Heart right ventricle (tissue), 16 donors: ENCODE measurements at places on chromosomes 16 and 17. TPM values are rescaled to one million over a fixed set of nuclear protein-coding genes. Genes with fewer than 3 reads are reported as not detected.

DNA sequence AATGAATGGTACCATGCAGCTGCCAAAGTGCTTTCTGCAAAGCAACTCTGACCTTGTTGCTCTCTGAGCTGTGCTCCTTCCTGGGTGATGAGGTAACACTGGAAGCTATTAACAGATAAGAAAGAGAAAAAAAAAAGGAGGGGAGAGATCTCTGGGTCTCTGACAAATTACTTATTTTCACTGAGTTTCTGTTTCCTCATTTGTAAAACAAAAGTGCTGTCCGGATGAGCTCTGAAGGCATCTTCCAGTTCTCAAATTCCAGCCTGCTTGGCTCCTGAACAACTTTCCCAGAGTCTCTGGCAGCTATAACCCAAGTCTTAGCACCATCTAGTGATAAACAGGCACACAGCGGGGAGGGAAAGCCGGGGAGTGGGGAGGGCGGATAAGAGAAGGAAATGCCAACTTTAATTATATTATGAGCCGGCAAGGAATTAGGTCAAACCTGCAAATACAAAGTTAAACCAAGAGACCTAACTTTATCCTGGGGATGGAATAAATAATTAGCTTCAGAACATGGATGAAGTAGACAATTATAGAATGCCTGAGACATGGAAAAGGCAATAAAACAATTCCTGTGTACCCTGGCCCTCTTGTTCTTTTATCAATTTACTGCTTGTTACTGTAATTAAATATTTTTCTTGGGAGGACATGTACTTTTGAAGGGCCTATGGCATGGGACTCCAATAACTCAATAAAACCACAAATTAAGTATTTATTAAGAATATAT is 61.3 kb upstream of the KIFC3 start:
- DNase-seq, result peak; percentile 75

DNA sequence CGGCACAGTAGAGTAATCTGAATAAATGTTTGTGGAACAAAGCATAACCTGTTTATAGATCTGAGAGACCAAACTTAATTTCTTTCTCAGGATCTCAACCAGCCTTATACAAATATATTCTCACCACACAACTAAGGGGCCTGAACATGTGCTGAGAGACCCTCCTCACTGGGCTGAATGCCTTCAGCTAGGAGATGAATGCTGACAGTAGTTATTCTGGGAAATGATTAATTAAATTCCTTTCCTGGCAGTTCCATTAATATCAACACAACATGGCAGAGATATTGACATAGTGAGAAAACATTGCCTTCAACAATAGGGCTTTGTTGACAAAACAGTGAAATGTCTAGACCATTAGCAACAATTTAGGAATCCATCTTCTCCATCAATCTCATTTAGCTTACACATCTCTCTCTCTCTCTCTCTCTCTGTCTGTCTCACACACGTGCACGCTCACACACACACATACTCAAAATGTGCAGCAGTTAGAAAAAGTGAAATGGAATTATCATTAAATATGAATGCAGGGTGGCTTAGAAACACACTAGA is 780.8 kb upstream of the CDH8 start:
- DNase-seq, result no peak

DNA sequence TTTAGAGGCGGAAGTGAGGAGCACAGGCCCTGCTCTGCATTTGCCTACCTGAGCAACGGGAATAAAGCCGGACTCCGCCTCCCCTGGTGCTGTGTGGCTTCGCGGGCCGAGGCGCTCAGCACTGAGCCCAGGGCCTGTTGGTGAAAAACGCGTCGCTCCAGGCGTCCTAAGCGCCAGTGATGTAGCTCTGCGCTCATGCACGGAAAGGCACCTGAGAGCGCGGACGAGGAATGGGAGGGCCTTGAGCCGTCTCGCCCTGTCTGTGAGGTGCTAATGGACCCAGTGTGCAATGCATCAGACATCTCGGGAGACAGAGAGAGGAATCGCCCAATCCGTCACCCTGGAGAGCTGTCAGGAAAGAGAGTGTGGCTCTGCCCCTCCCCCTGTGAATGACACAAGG is 17.2 kb upstream of the ATP2A3 start:
- DNase-seq, result no peak

- no peak for DNase-seq
Measured at GRCh38 chr16:76343769-76344168, 66.6 kb downstream of the CNTNAP4 start.

GRCh38 chr17:17719199-17719940 is 38.1 kb downstream of the RAI1 start:
- no peak for DNase-seq

- no peak for DNase-seq
Measured at GRCh38 chr16:51150165-51150887, 744 bp downstream of the SALL1 start.

ASPA gene
- 0.34 TPM for total RNA-seq

DNA sequence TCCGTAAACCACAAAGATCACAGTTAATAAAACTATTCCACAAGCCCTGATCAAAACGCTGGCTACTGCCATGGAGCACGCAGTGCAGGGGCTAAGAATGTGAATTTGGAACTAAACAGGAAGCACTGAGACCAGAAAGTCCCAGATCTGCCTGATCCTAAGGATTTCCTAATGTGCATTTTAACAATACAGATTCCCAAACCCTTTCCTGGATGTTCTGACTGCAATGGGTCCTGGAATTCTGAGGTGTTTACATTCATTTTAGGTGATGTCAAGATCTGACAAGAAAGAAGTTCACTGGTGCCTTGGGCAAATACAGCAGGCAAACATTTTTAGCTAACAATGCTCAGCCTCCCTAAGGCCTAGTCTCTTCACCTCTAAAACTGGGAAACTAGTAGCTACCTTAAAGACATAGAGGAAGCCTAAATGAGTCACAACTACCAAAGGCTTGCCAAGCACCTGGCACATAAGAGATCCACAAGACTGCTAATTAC is 10.3 kb downstream of the NSMCE1 start:
- no peak for DNase-seq

SLC52A1 gene
- not detected for total RNA-seq

- no peak for DNase-seq
Measured at GRCh38 chr17:48641541-48642058, 15.4 kb upstream of the HOXB9 start.

GRCh38 chr17:41329279-41329948 is 13.9 kb upstream of the KRTAP17-1 start:
- no peak for DNase-seq

- no peak for DNase-seq
Measured at GRCh38 chr16:81797443-81797842, 18.4 kb downstream of the PLCG2 start.

DNA sequence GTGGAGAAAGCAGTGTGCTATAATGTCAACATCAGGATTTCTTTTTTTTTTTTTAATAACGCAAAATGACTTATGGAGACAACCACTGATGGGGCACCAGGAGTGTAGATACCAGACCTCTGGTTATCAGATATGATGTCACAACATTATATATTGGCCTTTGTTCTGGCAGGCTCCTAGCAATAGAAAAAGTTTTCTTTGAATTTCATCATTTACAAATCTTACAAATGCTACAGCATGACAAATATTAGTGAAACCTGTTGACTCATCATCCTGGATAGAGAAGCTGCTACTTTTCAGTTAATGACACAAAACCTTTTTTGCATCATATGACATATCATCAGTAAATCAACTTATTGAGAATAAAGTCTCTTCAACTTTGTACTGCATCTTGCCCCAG is 6.1 kb downstream of the THUMPD1 start:
- no peak for DNase-seq

GRCh38 chr16:50025537-50025931 is 509 bp downstream of the CNEP1R1 start:
- no peak for DNase-seq

DNA sequence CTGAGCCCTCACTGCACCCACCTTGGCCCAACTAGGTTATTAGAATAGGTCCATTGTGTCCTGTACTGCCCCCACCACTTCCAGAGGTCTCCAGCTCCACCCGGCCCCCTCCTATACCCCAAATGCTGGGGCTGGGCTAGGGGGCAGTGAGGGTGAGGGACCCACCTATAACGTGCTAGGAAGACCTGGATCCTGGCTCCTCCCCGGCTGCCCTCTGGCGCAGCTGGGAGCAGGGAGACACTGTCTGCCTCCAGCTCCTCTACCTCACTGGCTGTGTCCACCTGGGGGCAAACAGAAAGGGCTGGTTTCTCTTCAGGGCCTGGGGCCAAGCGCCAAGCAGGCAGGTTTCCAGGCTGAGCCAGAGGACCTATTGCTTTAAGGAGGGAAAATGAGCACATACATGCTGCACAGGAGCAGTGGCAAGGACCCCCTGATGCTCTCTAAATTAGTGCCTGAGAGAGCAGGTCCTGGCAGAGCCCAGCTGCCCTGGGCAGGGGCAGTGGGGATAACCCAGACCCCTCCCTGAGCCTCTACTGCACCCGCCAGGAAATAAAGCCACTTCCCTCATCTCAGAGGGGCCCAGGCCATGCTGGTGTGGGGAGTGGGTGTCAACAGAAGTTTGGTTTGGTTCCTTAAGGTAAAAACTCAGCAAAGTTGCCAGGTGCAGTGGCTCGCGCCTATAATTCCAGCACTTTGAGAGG is 12.2 kb downstream of the TSPOAP1 start:
- DNase-seq, result no peak

DNA sequence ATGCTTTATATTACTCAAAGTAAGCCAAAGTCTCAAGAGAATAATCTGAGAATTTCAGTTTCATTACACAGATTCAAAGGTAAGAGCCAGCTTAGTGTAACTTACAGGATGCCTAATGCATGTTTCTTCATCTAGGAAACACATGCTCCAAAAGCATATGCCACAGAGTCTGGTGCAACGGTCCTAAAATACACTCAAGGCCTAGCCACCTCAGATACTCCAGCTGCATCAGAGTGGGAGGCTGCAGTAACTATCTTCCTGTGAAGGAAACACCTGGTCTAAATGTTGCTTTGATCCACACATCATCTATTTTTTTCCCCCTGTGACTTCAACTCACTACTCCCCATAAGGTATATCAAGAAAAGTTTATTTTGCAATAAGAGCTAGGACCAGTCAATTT is 51.6 kb upstream of the CORO6 start:
- DNase-seq, result no peak

DNA sequence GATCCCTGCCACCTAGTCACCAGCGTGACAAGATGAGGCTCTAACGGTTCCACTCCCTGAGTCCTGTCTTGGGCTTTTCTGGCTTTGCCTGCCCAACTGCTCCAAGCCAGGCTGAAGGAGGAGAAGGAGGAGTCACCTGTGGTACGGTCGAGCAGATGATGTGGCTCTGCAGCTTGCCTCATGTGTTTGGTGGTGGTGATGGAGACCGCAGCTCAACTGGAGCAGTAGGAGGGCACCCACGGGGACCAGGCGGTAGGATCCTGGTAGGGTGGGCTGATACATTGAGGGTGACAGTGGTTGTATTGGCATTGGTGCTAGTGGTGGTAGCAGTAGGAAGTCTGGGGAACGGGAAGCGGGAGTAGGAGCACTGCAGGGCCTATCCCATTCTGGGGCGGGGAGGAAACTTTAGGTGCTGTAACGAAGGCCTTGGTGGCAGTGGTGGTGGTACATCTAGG is 202.8 kb upstream of the WSB1 start:
- DNase-seq, result no peak

DNA sequence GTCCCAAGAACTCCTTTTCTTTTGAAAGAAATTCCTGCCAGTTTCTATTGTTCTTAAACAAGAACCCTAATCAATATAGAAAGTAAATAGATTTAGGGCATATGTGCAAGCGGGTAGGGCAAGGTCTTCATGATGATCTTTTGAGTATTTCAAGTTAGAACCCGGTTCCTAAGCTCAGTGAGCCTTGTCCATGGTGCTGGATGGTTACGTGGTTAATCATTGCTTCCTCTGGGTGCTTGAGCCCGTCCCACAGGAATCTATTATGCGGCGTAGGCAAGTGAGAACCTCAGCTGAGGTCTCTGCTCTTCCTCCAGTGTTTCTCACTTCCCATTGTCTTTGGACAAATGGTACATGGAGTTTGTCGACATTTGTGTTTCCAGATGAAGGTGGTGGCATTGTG is 580.8 kb upstream of the EEF2KMT start:
- no peak for DNase-seq

DNA sequence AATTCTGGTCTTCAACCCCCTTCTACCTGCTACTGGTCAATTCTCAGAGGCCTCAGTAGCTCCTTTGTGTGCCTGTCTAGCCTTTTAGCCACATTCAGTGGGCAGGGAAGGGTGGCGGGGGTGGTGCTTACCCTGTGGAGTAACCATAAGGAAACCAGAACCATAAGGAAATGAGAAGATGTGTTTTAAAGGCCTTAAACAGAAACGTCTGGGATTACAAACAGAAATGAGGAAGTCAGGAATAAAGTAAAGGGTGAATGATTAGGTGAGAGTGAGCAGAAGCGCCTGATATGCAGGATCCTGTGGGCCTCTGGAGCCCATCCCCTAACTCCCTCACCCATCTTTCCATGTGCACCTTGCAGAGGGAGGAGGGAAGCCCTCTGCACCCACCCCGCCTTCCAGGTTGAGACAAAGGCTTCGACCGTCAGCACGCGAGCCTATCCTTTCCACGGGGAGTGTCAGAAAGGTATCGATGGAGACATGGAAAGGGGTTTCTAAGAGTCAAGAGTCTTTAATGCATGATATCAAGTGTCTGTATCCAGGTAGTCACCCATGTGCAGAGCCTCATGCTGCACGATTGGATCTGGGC is 20.4 kb downstream of the KIAA0513 start:
- DNase-seq, result no peak

KPNA2 gene
- total RNA-seq, result 14.9 TPM

GRCh38 chr16:17850581-17851250 is 380.0 kb upstream of the XYLT1 start:
- DNase-seq, result no peak

- no peak for DNase-seq
Measured at GRCh38 chr16:72015124-72015523, 6.6 kb downstream of the DHODH start.

MYCBPAP gene
- total RNA-seq, result 0.22 TPM

EVI2B gene
- total RNA-seq, result 1.2 TPM

GRCh38 chr16:75697571-75697970 is 3.7 kb downstream of the DUXB start:
- DNase-seq, result no peak

GRCh38 chr17:66493283-66494019 is 191.0 kb downstream of the PRKCA start:
- DNase-seq, result no peak

- no peak for DNase-seq
Measured at GRCh38 chr16:76428858-76429257, 151.7 kb downstream of the CNTNAP4 start.

- DNase-seq, result no peak
Measured at GRCh38 chr17:36627101-36627500, 25.7 kb downstream of the MRM1 start.

- no peak for DNase-seq
Measured at GRCh38 chr16:1474082-1474795, 589 bp downstream of the CLCN7 start.

- no peak for DNase-seq
Measured at GRCh38 chr17:72887322-72887721, 205.2 kb downstream of the SLC39A11 start.

DNA sequence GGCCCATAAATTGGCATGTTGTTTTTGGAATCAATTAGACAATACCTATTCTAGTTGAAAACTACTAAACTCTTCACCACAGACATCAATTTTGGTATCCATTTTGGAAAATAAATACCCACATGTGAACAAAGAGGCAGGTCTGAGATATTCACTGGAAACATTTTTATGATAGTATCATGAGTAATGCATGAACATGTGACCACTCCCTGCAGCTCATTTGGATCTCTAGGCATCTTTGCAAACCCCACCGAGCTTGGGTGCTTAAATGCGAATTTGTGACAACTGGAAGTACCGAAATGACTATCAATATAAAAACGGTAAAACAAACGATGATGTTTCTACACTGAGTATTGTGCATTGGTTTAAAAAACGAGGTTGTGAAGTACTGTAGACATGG is 285.2 kb downstream of the IRF8 start:
- no peak for DNase-seq

HIGD1B gene
- 19.1 TPM for total RNA-seq
